ENCODE measurements at places on chromosomes 16 and 17.

DNA sequence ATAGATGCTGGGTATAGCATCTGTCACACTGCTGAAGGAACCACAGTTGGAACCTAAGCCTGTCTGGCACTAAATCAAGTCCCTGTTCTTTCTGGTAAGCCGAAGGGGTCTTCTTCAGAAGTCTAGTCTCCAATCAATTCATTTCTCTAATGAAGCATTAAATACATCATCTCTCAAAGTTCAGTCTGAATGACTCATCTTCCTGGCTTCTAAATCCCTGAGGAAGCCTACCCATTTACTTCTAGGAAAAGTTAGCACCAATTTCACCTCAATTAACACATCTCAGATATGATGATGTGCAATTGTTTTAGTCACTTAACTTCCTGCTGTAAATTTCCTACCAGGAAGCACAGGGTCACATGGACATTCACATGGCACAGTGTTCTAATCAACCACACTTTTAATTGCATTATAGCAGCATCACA lies 49.9 kb downstream of the TEX14 start:
- DNase-seq: no peak

- no peak for DNase-seq
Measured at GRCh38 chr16:52863000-52863399, 189.7 kb downstream of the CHD9NB start.

- DNase-seq: no peak
Measured at GRCh38 chr16:52364500-52364899, 182.4 kb downstream of the TOX3 start.

GRCh38 chr16:51056331-51056730 lies 94.7 kb downstream of the SALL1 start:
- no peak for DNase-seq

DNA sequence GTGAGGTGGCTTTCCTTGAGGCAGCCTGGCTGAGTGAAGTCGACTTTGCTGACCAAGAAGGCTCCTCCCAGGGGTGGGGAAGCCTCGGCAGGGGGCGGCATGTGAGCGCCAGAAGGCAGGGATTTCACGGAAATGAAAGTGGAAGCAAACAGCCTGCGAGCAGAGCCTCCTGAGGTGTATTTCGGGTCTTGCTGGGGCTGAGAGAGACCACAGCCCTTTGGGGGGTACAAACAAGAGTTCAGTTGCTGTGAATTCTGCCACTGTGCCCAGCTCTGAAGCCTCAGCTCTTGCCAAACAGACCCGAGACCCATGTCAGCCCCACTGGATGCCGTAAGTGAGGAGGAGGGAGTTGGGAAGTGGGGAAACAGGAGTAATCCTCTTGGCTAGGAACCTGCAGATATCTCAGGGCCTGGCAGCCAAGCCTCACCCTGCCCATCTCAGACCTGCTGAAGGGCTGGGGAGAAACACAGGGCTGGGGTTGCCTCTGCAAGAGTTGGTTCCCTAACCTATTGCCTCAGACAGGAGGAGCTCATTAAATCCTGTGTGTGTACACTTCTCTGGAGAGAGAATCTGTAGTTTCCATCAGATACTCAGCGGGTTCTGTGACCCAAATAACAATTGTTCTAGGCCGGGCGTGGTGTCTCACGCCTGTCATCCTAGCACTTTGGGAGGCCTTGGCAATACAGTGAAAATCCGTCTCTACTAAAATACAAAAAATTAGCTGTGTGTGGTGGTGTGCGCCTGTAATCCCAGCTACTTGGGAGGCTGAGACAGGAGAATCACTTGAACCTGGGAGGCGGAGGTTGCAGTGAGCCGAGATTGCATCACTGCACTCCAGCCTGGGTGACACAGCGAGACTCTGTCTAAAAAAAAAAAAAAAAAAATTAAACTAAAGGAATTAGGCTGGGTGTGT lies at the start of gene IFI35:
Gene IFI35 (plus strand): TSS at position 146 of the 913 bp plus-strand sequence. CDS start 164 bp downstream, at position 310.
- DNase-seq: peak; percentile 72

DNA sequence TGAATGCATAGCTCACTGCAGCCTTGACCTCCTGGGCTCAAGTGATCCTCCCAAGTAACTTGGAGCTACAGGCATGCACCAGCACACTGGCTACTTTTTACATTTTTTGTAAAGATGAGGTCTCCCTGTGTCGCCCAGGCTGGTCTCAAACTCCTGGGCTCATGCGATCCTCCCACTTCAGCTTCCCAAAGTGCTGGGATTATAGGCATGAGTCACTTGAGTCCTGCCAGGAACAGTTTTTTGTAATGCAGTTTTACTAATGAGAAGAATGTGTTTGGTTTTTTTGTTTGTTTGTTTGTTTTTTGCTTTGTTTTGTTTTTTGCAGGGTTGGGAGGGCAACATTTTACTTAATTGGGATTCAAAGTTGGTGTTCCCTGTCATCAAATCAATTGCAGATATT lies 22.2 kb downstream of the SOST start:
- DNase-seq: no peak

GRCh38 chr16:28494121-28494851 lies at the start of gene APOBR:
Gene APOBR (plus strand): TSS chr16:28494643. CDS start chr16:28494682, 39 bp downstream.
- peak; percentile 89 for DNase-seq

DNA sequence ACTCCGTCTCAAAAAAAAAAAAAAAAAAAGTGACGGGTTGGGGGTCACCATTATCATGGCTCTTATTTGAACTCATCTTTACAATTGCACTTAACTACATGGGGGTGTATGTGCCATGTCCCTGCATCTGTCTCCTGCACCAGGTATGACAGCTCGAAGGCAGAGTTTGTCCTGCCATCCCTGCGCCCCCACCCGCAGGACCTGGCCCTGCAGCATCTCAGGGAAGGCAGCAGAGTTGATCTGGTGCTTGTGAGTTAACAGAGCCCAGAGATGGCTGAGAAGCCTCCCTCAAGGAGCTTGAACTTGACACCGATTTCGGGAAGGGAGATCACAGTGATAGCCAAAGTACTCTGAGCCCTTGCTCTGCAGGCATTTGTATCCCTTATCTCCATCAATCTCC lies 44.8 kb downstream of the C16orf82 start:
- no peak for DNase-seq

DNA sequence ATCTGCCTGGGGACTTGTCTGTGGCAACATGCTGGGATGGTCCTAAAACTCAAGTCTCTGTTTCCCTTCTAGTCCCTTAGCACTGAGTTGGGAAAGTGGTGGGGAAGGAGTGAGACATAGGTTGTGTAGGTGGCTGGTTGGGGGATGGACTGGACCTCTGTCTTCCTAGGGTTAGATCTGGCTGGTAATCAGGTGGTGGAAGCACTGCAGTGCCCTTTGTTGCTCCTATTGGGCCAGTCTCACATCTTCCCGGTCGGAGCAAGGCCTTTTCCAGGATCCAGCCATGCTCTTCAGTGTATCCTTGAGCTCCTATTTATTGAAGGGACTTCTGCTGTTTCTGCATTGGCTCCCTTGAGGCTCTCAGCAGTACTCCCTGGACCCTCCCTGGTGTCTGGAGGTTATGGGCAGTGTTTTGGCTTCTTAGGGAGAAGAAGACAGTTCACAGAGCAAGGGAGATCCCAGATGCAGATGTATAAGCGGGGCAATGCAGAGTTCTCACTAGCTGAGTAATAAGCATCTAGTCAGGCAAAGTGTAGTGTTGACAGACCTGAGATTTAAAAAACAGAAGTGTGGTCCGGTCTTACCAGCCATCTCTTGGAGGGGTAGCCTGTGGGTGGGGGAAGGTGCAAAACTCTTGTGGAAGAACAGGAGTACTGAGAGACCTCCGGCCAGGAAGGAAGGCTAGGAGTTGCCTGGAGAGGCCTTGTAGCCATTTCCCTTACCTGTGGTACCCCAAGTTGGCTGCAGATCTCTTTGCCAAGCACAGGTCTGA lies 1.3 kb upstream of the NUTF2 start:
- no peak for DNase-seq

GRCh38 chr16:89349947-89350633 lies 132.6 kb downstream of the ZNF778 start:
- no peak for DNase-seq

GRCh38 chr17:7717756-7718350 lies 309 bp downstream of the DNAH2 start:
- no peak for DNase-seq

GRCh38 chr16:87821376-87822107 lies 47.8 kb downstream of the SLC7A5 start:
- DNase-seq: no peak

DNA sequence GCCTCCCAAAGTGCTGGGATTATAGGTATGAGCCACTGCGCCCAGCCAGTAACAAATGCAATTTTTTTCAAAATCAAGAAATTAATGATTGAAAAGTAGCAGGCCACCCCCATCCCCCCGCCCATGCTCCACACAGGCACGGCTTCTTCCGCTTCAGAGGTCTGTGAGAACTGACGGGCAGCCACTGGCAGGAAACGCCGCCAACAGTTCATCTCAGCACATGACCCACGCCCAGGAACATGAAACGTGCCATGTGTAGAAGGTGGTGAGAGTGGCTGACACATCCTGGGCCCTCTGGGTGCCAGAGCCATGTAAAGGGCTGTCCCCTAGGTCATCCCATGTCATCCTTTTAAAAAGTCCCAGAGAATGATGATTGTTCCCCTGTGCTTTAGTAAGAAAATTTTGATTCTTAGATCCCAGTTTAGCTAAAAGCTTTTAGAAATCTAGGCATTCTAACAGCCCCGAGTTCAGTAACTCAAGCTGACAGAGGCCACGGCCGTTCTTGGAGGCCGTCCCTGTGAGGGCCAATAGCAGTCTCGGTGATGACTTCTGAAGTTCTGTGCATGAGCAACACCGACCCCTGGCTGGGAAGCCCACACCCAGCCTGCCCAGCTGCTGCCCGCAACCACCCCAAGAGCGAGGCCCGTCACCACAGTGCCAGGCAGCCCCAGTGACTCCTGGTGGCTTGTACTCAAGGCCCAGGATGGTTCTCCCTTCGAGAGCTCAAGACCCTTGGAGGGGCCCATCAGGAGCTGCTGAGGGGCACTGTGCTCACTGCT lies 52.1 kb downstream of the KLHDC4 start:
- DNase-seq: peak; percentile 53

DNA sequence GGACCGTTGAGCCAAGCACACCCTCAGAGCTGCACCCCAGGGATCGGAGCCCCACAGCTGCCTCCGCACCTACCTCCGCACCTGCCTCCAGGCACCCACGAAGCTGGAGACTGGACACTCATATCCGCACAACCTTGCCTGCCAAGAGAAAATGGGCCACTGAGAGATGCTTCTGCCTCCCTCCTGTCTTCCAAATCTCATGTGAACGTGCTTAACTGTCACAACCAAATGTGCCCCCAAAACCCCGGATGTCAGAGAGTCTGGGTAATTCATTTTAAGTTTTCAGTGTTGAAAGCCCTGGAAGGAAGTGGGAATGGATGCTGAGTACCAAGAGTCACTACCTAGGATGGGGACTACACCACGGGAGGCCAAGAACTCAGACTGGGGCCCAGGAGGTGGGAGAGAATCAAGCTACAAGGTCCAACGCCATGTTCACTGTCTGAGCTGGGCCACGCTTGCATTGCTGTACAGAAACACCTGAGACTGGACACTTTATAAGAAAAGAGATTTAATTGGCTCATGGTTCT lies 49.5 kb upstream of the MEAK7 start:
- DNase-seq: peak; percentile 46

GRCh38 chr16:54817432-54817831 lies 113.2 kb upstream of the IRX5 start:
- DNase-seq: no peak

- DNase-seq: no peak
Measured at GRCh38 chr16:7839568-7839967, 506.9 kb downstream of the RBFOX1 start.

DNA sequence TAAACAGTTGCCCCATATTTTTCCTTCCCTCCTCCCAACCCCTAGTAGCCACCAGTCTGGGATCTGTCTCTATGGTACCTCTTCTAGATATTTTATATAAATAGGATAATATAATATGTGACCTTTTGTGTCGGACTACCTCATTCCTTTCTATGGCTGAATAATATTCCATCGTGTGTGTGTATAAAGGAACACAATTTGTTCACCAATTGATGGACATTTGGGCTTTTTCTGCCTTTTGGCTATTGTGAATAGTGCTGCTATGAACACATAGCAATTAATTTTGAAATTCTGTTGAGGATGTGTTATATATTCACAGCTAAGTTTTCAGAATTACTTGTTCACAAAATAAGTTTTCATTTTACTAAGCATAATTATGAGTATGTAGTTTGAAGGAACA lies 2.5 kb downstream of the NFATC3 start:
- no peak for DNase-seq

DNA sequence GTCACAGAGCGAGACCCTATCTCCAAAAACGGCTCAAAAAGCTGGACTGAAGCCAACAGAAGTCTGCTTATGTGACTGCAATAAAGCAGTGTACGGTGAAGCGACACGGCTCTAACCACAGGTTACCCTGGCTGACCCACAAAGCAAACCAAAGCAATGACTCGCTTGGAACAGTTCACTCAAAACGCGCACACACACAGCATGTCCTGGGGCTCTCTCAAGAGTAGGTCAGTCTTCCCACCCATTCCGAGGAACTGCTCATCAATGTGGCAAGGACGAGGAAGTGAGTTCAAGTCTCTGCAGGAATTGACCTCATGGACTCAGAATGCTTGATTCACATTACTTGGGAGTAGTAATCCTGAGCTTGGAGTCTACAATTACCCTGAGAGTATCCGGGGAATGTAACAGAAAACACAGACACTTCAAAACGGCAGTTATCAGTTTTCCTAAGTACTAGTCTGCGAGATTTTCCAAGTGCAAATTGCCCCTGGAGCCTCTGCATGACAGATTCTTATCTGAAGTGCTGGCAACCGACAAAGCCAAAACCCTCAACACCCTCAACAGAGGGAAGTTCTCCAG lies 25.4 kb downstream of the PELP1 start:
- DNase-seq: no peak

DNA sequence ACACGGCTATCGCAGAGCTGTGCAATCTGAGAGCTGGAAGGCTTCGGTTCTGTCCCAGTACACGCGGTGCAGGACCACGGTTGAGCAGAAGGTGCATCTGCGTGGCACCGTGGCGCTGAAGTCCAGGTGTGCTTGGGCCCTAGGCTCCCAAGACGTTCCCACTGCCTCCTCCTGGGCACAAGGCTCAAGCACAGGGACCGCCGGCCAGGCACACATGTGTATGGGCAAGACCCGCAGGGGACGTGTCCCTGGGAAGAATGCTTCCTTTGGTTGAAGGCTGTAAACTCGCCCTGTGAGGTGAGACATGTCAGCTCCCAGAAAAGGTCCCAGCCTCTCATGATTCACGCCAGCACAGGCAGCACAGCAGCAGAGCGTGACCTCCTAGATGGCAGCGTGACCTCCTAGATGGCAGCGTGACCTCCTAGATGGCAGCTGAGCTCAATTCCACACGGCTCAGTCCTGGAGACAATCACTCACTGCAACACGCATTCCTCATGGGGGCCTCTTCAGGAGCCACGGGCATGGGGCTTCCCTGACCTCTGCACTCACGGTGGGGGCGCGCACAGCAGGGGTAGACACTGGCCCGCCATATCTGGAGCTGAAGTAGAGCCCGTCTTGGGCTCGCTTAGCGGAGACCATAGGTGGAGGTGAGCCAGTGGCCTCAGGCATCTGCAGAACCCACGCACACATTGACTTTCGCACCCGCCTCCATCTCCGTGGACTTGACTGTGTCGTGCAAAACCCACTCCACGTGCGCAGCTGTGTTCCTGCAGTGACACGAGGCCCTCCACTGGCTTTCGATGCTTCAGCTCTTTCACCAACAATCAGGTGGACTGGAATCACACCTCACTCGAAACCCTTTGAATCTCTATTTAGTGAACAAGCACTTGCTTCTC lies 85.0 kb upstream of the CHMP6 start:
- DNase-seq: no peak

- DNase-seq: no peak
Measured at GRCh38 chr17:17757956-17758845, 76.9 kb downstream of the RAI1 start.
